Activated CD4-positive, alpha-beta T cell treated with anti-CD3 and anti-CD28 coated beads for 24 hours (primary cell): ENCODE measurements at places on chromosomes 6 and 20.

GRCh38 chr6:79269877-79270276 is 35.4 kb upstream of the HMGN3 start:
- no peak for DNase-seq

GRCh38 chr6:42104804-42105125 is 37.7 kb downstream of the C6orf132 start:
- DNase-seq: no peak

DNA sequence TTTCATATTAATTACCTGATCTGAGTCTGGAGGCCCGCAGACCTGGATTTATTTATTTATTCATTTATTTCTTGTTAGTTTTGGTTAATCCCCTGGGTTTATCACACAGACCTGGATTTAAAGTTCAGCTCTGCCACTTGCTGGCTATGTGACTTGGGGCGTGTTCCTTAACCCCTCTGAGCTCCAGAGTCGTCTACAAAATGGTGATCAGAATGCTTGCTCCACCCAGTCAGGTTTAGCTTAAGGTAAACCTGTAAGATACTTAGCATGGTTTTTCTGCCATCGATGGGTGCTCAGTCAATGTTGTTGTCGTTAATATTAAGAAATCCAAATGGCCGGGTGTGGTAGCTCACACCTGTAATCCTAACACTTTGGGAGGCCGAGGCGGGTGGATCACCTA is 23.4 kb downstream of the SHLD1 start:
- no peak for DNase-seq

GRCh38 chr6:12572896-12573827 is 143.4 kb upstream of the PHACTR1 start:
- DNase-seq: no peak

DNA sequence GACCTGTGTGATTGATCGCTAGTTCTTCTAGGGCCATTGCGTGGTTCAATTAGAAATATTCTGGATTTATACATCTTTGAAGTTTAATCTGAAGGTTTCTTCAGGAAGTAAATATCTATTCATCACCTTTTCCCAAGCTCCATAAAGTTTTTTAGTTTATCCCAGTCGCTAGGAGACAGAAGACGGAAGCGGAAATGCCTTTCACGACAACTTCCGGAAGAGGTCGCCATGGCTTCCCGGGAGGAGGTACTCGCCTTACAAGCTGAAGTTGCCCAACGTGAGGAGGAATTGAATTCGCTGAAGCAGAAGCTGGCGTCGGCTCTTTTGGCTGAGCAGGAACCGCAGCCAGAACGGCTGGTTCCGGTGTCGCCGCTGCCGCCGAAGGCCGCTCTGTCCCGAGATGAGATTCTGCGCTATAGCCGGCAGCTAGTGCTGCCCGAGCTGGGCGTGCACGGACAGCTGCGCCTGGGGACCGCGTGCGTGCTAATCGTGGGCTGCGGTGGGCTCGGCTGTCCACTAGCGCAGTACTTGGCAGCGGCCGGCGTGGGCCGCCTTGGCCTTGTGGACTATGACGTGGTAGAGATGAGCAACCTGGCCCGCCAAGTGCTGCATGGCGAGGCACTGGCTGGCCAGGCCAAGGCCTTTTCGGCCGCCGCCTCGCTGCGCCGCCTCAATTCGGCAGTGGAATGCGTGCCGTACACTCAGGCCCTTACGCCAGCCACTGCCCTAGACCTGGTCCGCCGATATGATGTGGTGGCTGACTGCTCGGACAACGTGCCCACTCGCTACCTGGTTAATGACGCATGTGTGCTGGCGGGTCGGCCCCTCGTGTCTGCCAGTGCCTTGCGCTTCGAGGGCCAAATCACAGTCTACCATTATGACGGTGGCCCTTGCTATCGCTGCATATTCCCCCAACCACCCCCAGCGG is at the start of gene MOCS3:
Gene MOCS3, plus strand, starts transcription at position 204 of the 928 bp plus-strand sequence. Its CDS starts 25 bp downstream, at position 229.
- DNase-seq: peak; percentile 69

GRCh38 chr6:12331474-12331873 is 41.3 kb downstream of the EDN1 start:
- DNase-seq: no peak

GRCh38 chr6:98039904-98040607 is 757.0 kb upstream of the MMS22L start:
- DNase-seq: no peak

GRCh38 chr6:70241991-70242420 is 60.9 kb downstream of the COL9A1 start:
- DNase-seq: no peak

DNA sequence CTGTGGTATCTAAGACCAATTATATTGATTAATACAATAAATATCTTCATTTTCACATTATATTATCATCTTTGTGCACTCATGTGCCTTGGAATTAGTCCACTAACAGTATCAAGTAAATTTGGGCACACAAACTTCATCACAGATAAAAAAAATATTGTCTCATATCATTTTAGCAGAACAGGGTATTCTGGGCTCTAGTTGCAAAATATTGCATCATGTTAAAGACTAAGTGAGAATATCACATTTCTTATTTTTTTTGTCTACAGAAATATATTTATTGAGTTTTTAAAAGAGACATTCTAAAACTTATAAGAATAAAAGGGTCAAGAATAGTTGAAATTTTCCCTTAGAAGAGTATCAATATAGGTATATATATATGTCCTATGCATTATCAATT is 754.1 kb upstream of the MAN1A1 start:
- DNase-seq: no peak

GRCh38 chr6:2197177-2197671 is 48.2 kb downstream of the GMDS start:
- DNase-seq: no peak

GRCh38 chr6:168273441-168274036 is 46.0 kb downstream of the DACT2 start:
- no peak for DNase-seq

DNA sequence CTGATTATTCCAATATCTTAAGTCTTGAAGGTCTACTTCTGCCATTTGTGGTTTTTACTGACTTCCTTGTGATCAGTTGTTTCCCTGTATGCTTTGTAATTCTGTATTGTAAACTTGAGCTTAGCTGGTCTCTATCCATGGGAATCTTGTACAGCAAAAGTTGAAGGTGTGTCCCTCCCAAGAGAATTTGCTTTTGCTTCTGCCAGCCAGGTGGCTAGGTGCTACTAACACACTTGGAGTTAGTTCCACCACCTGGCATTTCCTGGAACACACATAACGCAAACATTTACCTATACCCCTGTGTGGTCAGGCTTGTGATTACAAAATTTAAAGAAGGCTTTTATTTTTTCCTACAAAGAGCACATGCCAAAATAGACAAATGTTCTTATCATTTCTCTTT is 141.2 kb downstream of the GRM4 start:
- no peak for DNase-seq

DNA sequence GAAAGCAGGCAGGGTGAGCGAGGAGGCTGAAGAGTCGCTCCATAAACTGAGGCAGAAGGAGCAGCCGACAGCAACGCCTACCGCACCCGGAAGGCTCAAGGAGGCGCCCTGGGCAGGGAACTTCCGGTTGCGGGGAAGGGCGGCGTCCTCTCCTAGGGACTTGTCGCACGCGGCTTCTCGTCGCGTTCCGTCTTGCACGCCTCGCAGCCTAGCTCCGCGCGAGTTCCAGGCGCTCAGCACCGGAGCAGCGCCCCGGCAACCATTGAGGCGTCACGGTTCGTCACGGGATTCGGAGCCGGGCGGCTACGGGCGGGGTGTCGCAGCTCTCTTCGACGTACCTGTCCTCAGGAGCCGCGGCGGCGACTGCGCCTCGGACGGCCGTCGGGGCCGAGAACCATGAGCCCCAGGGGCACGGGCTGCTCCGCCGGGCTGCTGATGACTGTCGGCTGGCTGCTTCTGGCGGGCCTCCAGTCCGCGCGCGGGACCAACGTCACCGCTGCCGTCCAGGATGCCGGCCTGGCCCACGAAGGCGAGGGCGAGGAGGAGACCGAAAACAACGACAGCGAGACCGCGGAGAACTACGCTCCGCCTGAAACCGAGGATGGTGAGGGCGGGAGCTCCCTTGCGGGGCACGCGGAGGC is at the start of gene SPACA1:
Gene SPACA1, plus strand, starts transcription at position 332 of the 641 bp plus-strand sequence. Its CDS starts 65 bp downstream, at position 397.
- no peak for DNase-seq

- no peak for DNase-seq
Observed at GRCh38 chr6:142737368-142738034, 207.5 kb downstream of the HIVEP2 start.

DNA sequence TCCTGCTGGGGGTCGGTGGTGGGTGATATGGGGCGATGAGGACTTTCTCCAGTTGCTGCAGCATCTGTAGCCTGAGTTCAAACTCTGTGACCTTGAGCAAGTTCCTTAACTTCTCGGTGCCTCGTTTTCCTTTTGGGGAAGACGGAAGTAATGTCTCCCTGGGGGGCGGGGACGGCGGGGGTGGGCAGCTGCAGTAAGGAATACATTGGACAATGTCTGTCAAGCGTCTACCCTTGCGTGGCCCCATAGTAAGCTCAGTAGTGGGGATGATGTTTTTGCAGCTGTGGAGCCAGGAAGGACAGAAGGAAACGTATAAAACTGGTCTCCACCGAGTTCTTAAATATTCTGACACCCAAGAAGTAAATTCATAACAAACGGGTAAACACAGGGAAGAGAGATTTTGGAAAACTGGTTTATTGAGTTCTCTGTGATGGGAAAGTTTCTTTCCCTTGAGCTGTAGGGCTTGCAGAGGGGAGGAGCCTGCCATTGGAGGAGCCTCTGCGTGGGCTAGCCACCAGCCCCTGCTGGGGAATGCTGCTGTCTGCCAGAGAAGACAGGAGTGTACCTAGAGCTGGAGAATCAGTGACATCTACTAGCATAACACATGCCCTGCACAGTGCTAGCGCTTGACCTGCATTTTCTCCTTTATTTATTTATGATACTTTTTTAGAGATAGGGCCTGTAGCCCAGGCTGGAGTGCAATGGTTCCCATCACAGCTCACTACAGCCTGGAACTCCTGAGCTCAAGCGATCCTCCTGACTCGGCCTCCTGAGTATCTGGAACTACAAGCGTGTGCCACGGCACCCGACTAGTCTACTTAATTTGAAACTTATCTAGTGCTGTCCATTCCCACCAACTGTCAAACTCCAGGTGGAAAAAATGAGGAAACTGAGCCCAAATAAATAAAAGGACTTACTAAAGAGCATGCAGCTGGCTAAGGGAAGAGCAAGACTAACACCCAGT is 1.2 kb upstream of the ACSS1 start:
- DNase-seq: no peak

DNA sequence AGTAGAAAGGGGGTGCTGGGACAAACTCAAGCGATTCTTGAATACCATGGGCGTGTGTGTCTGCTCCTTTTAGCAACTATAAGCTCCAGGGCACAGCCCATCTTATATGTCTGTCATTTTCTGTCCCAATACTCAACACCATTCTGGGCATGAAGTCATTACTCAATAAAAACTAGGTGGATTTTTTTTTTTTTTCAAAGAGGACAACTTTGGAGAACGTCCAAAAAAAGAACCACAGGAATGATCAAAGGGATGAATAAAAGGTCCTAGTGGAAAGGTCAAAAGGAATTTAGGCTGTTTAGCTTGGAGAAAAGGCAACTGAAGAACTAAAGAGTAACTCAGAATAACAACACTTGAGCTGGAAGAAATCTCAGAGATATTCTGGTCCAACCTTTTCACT is 24.4 kb downstream of the UQCC1 start:
- no peak for DNase-seq

DNA sequence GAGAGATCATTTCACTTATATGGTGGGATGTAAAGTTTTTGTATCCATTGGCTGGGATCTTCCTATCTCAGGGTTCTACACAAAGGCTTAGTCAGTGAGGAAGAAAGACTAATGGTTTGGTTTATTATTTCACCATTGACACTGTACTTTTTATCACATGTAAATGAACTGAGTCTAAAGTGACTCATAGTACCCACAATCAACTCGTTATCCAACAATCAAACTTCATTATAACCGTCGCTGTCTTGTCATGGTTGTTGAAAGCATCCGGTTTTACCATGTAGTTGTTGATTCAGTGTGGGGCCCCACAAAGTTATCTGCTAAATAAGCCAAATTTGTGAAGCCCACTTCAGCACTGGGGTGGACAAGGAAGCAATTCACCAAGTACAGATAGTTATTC is 55.8 kb upstream of the MTRF1L start:
- no peak for DNase-seq

DNA sequence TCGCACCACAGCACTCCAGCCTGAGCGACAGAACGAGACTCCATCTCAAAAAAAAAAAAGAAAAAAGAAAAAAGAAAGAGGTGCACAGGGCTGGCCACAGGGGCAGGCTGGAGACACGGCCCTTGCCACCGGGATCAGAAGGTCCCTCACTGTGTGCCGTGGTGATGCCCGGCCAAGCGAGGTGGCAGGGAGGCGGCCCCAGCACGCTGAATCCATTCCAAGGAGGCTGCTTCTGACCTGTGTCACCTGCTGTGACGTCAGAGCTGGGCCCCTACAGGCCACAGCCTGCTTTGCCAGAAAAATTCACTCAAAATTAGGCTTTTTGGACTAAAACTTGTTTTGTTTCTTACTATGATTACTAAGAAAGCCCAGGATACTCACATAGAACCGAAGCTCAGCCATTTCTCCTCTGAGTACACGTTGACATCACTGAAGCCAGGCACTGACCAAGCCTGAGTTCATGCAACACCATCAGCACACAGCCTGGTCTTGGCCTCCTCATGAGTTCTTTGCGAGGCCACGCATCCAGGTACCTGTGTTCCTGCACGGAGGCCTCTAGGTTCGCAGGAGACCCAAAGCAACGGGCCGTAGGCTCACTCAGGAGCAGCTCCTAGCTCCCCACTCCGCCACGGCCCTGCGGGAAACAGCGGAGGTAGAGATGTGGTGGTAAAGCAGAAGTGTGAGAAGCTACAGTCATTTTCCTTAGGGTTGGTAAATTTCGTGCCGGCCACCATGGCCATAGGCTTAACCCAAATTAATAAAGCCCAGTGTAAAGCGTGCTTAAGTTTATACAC is 67.8 kb downstream of the THBS2 start:
- no peak for DNase-seq

DNA sequence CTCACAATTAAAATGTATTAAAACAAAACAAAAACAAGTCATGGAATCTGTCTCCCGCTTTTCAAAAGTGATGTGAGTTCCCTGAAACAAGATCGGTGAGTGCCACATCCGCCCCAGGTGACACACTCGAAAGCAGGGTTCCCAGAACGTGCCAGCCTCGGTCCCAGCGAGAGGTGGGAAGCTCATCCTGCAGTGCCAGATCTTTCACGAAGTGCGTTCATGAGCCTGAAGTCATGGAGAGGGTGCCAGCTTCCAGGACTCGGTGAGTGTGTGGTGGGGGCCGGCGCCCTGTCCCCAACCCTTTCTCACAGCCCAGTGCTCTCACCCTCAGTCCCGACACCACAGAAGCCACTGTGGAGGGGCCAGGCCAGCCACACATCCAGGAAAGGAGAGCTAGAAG is 127.4 kb downstream of the WDR27 start:
- no peak for DNase-seq

GRCh38 chr20:13173201-13173600 is 47.9 kb upstream of the ISM1 start:
- DNase-seq: no peak

DNA sequence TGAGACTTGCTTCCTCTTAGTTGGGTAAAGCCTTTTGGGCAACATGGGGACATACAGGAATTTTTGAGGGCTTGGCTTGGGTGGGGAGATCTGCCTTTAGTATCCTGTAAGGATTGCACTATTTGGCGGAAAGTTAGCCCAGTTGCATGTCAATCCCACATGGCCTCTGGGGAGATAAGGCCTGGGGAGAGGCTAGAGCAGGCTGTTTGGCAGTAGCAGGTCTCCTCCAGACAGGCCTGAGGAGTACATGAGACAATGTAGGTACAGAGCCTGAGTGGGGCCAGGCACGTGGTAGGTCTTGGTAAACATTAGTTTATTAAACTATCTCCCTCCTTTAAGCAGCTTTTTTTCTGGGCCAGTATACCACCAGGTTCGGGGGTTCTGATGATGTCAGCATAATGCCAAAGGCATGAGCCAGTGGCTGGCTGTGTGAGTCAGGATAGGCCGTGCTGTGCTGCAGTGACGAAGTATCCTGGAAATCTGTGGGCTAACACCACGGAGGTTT is 147.9 kb downstream of the VEGFA start:
- no peak for DNase-seq
